ENCODE measurements at places on chromosomes 5 and 9.

- no peak for DNase-seq
Observed at GRCh38 chr9:108599571-108599970, 256.2 kb downstream of the ACTL7B start.

- DNase-seq, result no peak
Observed at GRCh38 chr9:100580257-100580656, 2.4 kb downstream of the CAVIN4 start.

GRCh38 chr5:42015681-42016080, 90.6 kb downstream of the FBXO4 start:
- no peak for DNase-seq

DNA sequence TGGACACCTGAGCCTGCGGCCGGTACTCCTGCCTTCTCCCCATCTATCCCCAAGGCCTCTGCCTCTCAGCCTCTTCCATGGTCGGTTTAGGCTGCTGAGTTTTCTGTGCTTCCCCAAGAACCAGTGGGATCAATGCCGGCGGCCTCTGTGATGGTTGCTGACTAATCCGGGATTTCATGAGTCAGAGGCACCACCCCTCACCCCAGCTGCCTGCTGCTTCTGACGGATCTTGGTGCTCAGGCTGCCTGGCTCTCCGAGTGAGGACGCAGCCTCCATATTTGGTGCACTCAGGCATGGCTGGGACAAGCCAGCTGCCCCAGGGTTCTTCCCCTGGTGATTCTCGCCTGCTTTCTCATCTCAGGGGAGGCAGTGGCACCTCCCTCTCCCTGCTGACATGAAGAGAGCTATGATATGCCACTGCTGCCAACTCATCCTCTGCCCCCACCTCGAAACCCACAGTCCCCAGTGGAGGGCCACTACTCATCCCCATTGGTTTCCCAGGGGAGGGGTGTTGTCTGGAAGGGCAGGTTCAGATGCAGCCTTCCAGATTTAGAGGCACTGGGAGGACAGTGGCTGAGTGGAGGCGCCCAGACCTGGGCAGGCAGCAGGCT, 3.3 kb upstream of the MAN1B1 start:
- DNase-seq, result no peak

Data from CD4-positive, alpha-beta T cell treated with Interferon gamma for 1 hour (primary cell).